ENCODE measurements at places on chromosomes 7 and 10. TPM values are rescaled to one million over a fixed set of nuclear protein-coding genes. Genes with fewer than 3 reads are reported as not detected.

Gene FKBP6
- total RNA-seq: not detected

Gene COMTD1
- 2.3 TPM for total RNA-seq

Gene MMD2
- 0.11 TPM for total RNA-seq

Gene OR2A2
- not detected for total RNA-seq

Gene KLF14
- total RNA-seq: 0.32 TPM

Gene HUS1
- total RNA-seq: 16.8 TPM

DNA sequence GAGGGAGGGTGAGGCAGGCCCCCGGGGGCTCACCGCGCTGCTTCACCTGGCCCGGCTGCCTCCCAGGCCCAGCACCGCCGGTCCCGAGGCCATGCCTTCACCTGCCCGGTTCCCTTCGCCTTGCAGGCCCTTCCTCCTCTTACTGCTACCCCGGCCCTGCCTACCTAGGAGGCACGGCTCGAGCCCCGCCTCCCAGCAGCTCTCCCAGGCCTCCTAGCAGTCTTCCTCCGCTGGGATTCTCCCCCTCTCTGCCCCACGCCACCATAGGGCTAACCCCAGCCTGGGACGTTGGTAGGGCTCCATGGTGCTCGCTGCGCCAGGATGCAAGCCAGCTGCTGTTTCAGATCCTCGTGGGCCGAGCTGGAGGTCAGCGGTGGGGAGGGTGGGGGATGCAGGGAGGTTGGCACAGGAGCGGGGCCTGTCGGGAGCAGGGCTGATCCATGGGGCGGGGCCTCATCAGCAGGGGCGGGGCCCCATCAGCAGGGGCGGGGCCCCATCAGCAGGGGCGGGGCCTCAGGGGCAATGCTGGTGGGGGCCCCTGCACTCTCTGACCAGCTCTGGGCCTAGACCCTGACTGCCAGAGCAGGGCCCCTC is 63.3 kb downstream of the RASGEF1A start:
- no peak for DNase-seq

GRCh38 chr7:157657741-157658740 is 321.2 kb downstream of the DNAJB6 start:
- DNase-seq: no peak

DNA sequence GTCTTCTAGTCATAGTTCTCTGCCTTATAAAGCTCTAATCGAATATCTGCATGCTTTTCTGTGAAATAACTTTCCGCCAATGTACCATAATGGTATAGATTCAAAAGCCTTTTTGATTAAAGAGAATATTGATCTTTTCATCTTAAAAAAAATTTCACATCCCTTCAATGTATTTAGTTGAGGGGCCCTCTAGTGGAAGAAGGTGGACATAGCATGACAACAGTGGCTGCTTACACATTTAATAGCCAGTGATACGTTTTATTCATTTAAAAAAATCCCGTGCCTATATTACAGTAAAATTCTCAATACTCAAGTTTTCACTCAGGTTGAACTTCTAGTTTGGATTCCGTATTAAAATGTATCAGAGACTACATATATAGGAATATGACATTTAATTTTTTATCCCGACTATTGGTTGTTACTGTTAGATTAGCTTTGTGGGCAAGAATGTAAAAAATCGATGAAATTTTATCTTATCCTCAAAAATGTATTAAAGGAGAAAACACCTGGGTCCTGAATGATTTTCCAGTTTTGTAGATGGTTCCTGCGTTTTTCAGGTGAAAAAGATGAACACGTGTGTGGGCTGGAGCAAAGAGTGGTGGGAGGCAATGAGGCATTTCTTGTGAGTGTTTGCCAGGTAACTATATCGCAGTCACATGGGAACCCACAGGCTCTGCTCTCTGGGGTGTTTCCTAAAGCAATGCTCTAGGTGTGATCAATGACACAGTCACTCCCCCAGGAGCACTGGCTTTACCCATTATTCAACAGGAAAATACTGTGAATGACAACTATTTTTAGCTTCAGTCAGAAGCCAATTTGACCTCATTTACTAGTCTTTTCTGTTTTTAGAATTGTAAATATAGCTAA is 24.1 kb upstream of the PNLIP start:
- no peak for DNase-seq

- no peak for DNase-seq
These were observed 19.4 kb upstream of the SH2D4B start for GRCh38 chr10:80518143-80518806.

- DNase-seq: no peak
These were observed 5.0 kb downstream of the TCF7L2 start for GRCh38 chr10:112954974-112955581.

DNA sequence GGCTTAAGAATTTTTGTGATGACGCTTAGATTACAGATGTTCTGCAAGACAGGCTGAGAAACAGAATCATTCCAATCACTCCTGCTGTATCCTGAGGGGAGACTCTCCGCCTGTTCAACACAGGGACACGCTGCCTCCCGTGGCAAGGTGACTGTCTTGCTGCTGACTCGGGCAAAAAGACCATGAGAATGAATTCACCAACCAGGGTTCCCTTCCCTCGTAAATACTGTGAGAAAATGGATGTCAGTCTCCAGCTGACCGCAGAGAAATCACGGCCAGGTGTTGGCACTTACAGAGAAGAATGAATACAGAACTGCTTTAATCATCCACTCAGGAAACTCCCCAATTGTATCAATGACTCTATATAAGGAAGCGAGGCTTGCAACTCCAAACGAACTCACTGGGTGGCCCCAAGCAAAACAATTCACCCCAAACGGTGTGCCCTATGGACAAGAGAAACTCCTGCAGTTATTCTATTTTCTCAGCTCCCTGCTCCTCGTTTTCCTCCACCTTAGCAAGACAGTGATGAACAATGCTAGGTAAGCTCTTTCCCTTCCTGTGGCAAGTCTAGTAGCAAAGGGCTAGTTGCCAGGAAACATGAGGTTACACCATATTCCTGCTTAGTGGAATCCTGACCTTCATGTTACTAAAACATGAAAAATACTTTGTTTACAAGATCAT is 22.8 kb downstream of the GNA12 start:
- no peak for DNase-seq

- no peak for DNase-seq
These were observed 143.4 kb upstream of the KLF14 start for GRCh38 chr7:130877236-130877990.

- no peak for DNase-seq
These were observed 1057.5 kb downstream of the NRG3 start for GRCh38 chr10:82932451-82932850.

- no peak for DNase-seq
These were observed 8.9 kb upstream of the LBX1 start for GRCh38 chr10:101237982-101238731.

DNA sequence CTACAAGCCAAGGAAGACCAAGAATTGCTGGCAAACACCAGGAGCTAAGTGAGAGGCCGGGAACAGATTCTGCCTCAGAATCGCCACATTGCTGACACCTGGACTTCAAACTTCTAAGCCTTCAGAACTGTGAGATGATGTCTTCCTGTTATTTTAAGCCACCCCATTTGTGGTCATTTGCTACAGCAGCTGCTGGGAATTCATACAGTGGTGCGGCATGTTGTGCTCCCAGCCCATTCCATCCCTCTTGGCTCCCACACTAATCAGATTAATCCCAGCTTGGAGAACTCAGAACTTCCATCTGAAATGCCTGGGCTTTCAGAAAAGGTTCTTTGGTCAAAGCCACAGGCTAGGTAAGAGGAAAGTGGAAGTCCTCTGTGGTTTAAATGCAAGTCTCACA is 24.9 kb downstream of the TCAF1 start:
- DNase-seq: no peak

DNA sequence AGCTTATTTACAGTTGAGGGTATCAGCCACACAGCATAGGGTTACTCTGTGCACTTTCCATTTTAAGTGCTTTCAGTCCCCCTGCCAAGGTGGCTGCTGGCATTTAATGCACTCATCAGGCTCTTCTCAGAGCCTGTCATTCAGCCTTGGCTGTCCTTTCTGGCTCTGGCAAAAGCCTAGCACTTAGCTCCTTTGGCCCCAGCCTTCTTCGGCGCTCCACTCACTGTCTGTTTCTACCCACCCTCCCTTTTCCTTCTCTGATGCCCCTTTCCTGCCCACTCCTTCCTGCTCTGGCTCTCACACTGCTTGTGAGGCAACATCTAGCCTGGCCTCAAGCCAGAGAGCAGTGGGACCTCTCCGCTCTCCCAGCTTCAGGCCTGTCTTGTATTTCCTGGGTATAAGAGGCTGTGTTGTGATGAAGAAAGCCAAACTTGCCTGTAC is 60.2 kb downstream of the WIPF3 start:
- DNase-seq: no peak

Data from urinary bladder (tissue), 4 donors.